ENCODE measurements at places on chromosomes 2 and 18.

DNA sequence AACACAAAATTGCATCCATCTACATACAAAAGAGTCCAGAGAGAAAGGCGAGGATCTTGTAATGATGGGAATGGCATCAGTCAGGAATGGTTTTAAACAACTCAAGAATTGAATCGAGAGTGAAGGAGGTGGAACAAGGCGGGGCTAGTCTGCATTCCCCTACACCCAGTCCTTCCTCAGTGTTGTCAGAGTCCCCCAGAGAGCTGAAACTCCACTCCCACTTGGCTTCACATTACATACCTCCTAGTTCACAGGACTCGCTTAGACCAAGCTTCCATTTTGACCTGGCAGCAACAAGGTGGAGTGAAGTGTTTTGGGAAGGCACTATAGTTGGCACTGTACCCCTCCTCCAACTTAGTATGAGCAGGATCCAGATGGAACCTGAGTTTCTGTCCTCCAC, 1273.5 kb upstream of the CRIM1 start:
- no peak for DNase-seq

DNA sequence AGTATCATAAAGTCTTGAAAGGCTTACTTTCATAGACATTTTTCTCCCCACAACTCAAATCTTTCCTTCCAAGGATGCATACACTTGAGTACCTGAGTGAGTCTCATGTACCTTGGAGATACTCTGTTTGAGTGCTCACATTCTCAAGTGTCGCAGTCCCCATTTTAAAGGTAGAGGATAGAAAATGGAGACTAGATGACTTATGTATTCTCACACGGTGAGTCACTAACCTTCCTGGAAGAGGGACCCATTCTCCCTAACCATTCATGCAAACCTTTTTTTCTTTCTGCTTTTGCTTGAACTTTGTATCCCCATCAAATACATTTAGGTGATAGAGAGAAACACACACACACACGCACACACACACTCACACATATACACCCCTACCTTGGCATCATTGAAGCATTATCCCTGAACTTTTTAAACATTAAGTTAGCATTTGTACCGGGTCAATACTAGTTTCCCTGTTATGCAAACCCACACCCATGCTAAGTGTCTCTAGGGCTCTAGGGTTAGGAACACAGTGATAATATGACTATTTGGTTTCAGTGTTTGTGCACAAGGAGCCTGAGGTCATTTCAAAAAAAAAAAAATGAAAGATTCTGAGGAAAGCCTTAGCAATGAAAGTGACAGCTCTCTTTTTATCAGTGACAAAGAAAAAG, 236.2 kb downstream of the IKZF2 start:
- DNase-seq, result no peak

DNA sequence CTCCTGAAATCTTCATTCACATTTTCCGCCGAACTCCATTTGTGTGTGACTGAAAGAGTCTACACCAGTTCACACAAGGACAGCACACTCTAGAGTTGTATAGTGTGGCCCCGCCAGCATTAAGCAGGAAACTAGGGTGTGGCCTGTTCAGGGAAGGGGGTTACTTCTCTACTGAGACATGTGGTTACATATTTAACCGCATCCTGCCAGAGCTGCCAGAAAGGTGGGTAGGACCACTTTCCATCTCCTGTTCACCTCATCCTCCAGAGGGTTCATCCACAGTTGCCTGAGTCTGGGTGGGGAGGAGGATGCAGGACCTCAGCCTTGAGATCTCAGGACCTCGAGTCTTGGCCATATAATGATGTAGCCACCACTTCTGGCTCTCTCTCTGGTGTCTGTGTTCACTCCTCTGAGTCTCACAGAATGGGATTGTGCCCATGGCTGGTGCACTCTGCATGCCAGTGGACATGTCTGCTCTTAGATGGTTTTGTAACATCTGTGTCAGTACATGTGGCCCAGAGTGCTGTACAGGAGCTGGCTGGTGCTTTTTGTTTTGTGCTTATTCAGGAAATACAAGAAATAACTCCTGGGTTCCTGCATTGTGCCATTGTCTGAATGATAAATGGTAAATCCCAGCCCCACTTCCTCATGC, 7.7 kb upstream of the SP140L start:
- no peak for DNase-seq

GRCh38 chr2:157125685-157126084, 131.8 kb upstream of the GALNT5 start:
- DNase-seq, result no peak

DNA sequence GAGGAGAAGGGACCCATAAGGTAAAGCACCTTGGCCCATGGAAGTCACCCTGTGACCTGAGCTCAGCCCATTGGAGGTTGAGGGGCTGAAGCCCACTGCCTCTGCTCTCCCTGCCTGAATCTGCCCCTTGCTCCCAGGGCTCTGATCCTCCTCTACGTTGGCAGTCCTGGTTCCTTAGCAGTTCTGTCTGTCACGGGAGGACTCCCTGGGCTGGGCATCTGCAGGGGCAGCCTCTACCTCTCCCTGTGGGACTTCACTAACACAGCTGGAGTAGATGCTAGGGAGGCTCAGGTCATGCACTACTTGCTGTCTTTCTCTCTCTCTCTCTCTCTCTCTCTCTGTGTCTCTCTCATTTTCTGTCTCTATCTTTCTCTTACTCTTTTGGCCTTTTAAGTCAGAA, 8.7 kb downstream of the GYPC start:
- DNase-seq, result no peak

DNA sequence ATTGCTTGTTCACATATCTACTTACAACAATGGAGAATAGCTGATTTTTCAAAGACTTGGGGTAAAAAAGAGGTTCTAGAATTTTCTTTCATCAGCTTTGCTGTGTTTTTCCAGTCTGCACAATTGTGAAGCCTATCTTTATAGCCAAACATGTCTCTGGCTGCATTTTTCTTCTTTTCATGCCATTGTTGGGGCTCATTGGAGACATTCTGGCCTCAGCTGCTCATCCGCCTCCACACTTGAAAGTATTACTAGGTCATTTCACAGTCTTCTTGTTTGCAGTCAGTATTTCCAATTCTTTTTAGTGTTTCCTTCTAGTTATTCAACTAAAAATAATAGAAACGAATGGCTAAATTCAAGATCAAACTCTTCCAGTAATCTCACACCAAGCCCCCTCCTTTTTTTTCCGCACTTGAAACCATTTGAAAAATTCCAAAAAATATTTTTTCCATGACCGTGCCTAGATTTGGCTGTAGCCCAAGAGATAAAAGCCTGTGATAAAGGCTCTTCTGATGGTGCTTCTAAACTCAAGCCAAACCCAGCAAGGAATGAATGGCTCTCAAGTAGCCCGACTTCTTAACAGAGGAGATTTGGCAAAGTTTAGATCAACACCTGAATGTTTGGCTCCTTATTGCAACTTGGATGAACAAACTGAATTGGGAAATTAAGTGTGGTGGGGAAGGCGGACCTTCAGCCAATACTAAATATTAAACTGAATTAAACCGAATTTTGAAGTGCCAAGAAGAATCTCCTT, 103.4 kb downstream of the NRP2 start:
- DNase-seq, result no peak

All from NCI-H748 treated with DMSO at 0.1 percent for 48 hours (cell line).